ENCODE measurements at places on chromosomes 2 and 18.

- peak; percentile 27 for DNase-seq
These were observed 287.5 kb downstream of the TCF4 start for GRCh38 chr18:55300421-55300935.

GRCh38 chr2:219174801-219175200 is 1.9 kb downstream of the CNPPD1 start:
- DNase-seq: no peak

DNA sequence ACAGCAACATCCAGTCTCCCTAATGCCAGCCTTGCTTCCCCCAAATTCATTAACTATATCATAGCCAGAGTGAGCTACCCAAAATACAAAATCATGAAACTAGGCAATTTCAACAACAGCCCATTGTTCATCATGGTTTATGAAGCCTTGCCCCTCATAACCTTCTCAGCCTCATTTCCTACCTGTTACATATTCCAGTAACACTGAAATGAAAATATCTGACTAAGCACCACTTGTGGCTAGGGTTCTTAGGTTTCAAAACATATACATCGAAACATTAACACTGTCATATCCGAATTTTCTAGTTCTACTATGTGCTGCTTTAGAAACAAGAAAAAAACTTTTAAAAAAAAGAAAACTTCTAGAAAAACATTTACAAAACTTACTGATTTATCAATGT is 59.5 kb downstream of the ATAD2B start:
- no peak for DNase-seq

- no peak for DNase-seq
These were observed 98.2 kb upstream of the MAPRE2 start for GRCh38 chr18:34942975-34943374.

DNA sequence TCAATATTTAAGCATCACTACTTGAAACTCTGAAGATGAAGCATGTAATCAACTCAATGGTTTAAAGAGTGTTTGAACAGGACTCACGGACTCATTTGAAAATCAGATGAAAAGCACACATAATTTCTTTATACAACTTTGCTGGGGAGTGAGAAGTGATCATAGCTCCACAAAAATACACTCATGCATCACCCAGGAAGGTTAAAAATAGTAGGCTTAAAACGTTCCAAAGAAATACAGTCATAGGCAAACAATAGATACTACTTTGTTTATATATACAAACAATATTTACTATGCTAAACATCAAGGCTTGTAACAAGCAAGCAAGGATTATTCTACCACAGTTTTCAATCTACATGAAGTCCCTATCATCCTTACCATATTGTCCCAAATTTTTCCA is 11.6 kb downstream of the HNRNPLL start:
- DNase-seq: peak; percentile 32

DNA sequence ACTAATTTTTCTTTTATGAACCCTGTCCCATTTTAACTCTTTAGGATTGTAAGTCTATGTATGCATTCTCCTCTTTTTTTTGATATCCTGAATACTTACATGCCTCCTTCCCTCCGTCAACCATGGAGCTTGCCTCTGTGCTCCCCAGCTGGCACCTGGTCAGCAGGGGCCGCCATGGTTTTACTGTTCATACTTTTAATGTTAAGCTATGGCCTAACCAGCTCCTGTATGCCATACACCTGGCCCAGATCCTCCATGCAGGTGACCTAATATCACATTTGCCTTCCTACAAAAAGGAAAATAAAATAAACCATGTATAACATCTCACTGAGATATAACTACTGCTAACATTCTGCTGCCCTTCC is 283.1 kb upstream of the TRIB2 start:
- DNase-seq: no peak

DNA sequence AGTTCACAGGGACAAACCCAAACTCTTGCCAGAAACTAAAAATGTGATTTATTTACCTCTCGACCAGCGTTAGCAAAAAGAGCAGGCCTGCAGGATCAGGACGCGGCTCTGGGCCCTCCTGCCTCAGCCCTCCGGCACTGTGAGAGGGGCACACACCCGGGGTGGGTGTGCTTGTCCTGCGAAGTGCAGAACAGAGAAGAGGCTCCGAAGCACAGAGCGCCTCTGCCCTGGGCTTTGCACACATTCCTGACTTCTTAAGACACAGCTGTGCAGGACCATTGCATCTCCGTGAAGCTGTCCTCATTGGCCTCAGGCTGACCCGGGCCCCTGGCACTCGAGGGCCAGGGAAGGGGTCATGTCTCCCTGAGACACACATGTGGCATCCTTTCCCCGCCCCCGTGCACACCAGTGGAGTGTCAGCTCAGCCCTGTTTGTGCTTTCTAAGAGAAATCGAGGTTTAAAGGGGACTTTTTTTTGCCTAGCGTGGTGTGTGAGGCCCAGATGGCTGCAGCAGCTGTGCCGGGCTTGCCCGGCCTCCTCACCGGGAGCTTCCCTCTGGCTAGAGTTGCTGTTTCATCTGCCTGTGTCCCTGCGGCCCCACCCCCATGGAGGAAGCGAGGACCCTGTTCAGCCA is 9.9 kb upstream of the NFATC1 start:
- DNase-seq: no peak

DNA sequence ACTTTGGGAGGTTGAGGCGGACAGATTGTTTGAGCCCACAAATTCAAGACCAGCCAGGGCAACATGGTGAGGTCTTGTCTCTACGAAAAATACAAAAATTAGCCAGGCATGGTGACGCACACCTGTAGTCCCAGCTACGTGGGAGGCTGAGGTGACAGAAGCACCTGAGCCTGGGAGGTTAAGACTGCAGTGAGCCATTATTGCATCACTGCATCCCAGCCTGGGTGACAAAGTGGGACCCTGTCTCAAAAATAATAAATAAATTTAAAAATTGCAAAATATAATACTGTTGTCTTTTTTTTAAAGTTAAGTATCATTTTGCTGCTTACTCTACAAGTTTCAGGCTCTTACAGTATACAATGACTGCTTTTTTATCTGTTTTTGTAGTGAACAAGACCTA is 4.0 kb upstream of the ANKRD12 start:
- no peak for DNase-seq

DNA sequence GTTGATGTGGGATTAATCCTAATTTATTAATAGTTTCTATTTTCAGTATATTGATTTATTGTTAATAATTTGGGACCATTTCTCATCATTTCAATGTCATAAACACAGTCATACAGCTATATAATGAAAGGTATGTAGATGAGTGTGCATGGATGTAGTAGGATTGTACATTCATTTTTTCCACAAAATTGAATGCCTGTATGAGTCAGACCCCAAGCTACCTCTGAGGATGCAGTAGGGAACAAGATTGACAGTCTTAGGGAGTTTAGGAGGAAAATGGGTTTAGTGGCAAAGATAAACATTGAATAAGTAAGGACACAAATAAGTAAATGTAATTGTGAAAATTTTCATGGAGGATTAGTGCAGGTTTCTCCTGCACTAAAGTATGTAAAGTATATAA is 14.1 kb upstream of the TMEFF2 start:
- DNase-seq: peak; percentile 55

GRCh38 chr2:137963535-137964065 is 673 bp upstream of the HNMT start:
- DNase-seq: no peak

- no peak for DNase-seq
These were observed 313.0 kb downstream of the CDH2 start for GRCh38 chr18:27863780-27864430.

DNA sequence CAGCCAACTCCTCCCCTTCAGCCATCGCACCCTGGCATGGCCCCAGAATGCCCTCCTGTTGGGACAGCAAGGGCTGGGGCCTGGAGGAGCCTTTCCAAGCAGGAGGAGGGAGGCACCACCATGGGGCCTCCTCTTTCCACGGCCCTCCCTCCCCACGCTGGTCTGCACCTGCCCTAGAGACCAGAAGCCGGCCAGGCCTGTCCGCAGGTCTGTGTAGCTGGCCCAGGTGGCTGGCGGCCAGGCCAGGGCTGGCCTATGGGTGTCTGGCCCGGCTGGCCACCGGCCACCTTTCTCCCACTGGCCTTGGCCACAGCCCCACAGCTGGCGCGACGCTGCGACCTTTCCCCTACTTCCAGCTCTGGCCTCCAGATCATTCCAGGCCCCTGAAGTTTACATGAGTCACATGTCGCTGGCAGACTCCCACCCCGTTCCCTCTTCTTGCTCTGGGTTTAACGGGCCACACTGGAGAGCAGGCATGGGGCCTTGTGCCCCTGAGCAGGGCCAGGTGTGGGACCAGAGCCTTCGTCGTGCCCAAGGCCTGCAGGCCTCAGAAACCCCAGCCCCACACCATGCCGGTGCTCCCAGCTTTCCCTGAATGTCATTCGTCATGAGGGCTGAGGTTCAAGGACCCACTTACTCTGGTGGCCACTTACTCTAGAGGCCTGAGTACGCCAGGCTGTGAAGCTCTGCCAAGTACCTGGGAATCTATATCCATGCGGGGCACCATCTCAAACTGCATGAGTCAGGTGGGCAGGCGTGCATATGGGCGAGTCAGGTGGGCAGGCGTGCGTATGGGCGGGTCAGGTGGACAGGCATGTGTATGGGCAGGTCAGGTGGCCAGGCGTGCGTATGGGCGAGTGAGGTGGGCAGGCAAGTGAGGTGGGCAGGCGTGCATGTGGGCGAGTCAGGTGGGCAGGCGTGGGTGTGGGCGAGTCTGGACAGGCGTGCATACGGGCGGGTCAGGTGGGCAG is 33.3 kb upstream of the KLF11 start:
- DNase-seq: peak; percentile 38

GRCh38 chr2:69022548-69022947 is 9.6 kb downstream of the ANTXR1 start:
- DNase-seq: peak; percentile 53

DNA sequence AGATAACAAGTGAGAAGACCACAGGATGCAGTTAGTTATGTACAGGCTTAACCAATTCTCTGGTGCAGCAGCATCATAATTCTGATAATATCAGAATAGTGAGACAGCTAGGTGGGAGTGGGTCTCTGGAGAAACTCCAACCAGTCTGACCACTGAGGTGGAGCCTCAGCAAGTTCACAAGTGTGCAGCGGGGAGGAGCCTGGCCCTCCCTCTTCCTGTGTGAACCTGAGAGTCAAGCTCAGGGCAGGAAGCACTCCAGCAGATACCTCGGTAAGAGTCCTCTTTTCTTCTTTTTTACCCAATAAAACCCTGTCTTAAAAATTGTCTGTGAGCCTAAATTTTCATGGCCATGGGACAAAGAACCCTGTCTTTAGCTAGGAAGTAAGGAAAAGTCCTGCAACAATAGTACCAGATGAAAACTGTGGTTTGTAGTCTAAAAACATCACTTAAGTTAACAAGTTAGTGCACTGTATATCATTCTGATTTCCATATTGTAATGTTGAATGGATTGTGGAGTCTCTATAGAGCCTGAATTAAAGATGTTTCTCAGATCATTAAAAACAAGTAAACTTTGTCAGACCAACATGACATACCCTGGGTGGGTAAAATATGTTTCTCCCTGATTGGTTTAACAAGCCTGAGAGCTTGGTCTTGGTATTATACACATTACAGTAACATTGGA is 370.8 kb downstream of the TMEM182 start:
- DNase-seq: no peak

DNA sequence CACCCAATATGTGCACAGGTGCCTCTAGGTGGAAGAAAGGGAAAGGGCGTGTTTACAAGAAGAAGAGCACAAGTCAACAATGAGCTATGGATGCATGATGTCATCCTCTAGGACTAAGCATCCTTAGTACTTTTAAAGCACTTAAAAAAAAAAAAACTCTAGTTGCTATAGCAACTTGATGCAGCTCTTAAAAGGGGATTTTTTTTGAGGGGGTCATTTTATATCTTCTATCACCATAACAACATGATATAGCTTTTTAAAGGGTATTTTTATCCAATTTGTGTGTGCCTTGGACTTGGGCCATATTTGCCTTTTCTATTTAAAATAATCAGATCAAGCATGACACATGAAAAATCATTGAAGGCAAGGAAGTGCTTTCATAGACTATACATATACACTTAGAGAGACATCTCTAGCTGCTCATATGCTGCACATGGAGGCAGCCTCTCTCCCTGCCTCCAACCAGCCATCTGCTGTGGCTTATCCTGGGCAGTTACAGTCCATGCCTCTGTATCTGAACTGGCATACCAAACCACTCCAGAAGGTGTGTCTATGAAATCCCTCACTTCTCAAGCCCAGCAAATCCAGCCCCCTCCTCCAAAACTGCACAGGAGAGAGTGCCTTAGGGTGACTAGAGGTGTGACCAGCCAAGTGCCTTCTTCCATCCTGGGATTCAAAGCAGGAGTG is 165.4 kb downstream of the MSH2 start:
- DNase-seq: no peak
